CD8-positive, alpha-beta memory T cell (primary cell): ENCODE measurements at places on chromosomes 4 and X.

DNA sequence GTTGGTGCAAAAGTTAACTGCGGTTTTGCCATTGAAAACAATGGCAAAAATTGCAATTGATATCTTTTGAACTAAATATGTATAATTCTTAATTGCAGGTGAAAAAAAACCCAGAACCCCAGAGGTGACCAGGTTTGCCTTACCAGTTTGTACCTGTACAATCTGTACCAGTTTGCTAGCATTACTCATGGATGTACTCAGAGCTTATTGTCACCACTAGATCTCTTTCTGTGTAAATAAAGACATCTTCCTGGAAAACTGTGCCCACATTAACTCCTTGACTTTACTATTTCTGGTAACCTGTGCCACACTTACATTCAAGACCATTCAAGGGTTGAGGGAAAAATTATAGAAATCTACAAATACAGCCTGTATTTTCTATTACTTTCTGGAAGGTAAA is 139.7 kb downstream of the ELOVL6 start:
- DNase-seq: no peak

DNA sequence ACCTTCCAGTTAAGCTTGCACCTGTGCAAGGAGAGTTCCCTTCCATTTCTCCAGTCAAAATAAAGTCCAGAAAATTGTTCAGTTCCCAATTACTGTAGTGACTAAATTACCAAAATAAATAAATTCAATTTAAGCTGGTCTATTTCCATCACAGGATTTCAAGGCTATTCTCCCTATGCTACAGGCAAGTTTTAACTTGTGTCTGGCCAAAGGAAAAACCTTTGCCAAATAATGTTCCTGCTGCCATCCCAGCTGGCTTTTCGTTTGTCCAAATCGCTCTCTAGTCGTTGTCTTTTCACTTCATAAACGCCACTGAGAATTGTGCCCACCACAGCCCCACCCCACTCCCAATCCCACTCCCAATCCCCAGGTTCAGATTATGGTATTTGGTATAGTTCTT is 2.4 kb downstream of the KCTD8 start:
- DNase-seq: no peak

DNA sequence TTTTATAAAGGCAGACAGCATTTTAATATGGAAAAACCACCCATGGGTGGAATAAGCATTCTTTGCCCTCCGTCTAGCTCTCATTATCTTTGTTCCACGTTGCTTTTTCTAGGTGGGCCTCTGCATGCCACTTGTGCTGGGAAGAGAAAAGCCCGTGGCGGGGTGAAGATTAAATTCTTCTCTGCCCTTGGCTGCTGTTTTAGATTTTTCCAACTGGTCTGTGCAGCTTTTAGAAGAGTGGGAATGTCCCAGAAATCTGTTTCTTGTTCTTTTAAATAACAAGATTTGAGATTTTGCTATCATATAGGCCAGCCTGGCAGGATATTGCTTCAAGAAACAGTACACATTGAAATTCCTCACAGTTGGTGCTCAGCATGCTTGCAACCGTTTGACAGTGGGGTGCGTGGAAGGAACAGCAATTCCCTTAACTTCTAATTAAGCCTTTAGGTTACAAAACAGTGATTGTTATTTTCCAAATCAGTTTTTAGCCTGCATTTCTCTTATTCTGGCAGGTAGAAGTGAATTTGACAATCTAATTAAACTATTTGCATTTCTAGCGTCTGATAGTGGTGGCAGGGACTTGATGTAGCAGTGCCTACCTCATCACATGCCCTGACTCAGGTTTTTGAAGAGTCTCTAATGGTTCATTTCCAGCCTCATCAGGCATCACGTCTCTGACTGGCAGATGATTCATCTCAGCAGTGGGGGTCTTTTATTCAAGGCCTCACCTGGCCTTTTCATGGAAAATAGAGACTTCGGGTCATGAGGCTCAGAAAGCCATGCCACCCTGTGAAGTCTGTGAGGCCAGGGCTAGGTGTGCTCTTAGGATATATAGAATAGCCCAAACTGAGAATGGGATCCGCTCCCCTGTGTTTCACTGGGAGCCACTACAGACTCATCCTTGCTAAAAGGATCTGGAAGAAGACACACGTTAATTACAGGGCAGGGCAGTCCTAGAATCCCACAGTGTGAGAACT is 50.8 kb downstream of the PPEF1 start:
- no peak for DNase-seq

GRCh38 chr4:6281436-6282313 is 12.0 kb downstream of the WFS1 start:
- DNase-seq: no peak

- no peak for DNase-seq
These were observed 19.2 kb upstream of the GRPEL1 start for GRCh38 chr4:7087036-7087435.

DNA sequence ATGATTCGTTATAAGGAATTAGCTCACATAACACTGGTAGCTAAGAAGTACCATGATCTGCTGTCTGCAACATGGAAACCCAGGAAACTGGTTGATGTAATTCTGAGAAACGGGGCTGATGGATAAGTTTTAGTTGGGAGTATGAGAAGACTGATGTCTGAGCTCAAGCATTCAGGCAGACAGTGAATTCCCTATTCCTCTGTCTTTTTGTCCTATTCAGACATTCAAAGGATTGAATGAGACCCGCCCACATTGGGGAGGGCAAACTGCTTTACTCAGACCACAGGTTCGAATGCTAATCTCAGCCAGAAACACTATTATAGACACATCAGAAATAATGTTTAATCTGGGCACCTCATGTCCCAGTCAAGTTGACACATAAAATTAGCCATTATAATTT is 515.5 kb downstream of the STPG2 start:
- no peak for DNase-seq

GRCh38 chr4:42671431-42672194 is 14.7 kb upstream of the ATP8A1 start:
- DNase-seq: peak; percentile 33

DNA sequence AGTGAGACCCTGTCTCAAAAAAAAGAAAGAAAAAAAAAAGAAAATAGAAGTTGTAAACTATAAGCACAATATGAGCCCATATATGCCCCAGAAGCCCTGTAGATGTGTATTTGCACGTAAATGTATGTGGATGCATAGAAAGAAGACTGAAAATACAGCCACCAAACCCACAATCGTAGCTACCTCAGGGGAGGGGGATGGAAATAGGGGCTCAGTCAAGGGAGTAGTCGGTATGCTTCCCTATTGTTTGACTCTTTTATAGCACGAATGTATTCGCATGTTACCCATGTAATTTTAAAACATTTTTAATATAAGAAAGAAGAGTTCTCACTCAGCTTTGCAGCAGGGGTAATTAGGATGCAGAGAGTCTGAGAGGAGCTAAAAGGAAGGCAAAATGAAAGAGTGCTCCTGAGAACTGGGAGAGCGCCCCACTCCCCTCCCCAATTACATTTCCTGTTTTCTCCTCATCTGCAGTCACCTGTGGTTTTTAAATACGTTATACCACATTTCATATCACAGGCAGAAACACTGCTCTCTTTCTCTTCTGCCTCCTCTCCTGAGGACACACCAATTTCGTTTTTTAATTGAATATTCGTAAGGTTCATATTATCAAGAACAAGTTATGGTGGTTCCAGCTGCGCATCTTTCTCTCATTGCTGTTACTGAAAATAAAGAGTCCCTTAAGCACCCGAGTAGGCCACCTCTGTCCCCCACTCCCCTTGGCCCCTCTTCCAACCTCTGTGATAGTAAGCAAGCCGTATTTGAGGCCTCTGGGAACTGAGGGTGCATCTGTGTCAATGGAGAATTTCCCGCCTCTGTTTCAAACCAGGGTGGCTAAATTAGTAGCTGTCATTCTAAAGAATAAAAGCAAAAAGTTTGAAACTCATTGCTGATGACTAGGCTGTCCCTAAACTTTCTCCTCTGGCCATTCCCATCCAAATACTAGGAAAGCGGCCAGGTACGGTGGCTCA is 10.7 kb downstream of the SEPTIN6 start:
- DNase-seq: no peak

DNA sequence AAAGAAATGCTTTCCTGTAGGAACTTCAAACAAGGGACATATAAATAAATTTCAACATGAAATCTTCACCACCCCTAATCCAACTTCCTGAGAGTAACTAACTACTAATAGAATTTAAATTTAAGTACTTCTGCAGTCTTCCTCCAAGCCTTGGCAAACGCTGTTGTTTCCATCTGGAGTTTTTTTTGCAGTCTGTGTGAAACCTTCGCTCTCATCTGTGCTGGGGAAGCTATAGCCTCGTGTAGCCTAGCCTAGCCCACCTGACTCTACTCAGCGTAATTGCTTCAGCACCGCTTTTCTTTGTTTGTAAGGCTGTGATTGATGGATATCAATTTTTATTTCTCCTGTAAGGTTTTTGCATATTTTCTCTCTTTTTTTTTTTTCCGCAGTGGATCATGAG is 30.9 kb downstream of the STOX2 start:
- DNase-seq: no peak

GRCh38 chr4:152735396-152735859 is 44.1 kb downstream of the TIGD4 start:
- DNase-seq: no peak

- peak; percentile 75 for DNase-seq
These were observed 50.8 kb downstream of the PRPS1 start for GRCh38 chrX:107678957-107679740.

GRCh38 chr4:1533501-1534064 is 127.3 kb upstream of the NKX1-1 start:
- DNase-seq: no peak

DNA sequence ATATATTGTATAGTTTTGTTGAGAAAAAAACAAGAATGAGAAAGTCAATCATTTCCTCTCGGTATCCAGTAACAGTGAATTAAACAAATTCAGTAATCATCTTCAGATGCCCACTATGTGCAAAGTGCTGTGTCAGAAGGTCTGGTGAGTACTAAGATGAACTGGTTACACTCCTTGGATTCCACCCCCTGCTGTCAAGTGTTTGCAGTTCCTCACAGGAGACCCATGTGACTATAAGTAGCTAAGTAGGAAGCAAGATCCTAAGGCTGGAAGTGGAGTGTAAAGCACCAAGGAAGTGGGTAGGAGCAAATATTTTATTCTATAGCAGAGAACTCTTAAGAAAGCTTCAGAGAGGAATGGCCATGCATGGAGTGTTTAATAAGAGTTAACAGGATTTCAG is 73.6 kb downstream of the SNX25 start:
- DNase-seq: no peak

DNA sequence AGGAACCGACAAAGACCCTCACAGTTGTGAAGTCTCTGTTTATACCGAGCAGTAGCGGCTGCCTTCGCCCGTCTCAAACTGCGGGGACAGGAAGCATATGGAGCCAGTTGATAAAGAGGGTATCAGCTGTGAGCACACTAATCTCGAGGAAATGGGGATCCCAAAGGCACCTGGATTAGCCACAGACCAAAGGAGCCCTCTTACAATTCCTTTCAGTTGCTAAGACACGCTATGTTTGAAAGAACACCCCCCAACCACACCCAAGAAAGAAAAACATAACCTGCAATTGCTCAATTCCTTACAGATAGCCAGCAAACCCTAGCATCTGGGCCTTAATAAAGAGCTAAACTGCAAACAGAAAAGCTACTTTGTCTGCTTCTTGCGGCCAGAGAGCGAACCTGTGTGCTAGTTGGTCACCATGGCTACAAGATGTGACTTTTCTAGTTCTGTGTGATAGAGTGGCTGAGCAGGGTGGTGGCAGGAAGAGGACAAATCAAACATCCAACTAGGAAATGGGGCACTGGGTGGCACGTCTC is 23.3 kb upstream of the CHRNA9 start:
- no peak for DNase-seq

- DNase-seq: no peak
These were observed 48.2 kb downstream of the TMEM156 start for GRCh38 chr4:38983787-38984598.

DNA sequence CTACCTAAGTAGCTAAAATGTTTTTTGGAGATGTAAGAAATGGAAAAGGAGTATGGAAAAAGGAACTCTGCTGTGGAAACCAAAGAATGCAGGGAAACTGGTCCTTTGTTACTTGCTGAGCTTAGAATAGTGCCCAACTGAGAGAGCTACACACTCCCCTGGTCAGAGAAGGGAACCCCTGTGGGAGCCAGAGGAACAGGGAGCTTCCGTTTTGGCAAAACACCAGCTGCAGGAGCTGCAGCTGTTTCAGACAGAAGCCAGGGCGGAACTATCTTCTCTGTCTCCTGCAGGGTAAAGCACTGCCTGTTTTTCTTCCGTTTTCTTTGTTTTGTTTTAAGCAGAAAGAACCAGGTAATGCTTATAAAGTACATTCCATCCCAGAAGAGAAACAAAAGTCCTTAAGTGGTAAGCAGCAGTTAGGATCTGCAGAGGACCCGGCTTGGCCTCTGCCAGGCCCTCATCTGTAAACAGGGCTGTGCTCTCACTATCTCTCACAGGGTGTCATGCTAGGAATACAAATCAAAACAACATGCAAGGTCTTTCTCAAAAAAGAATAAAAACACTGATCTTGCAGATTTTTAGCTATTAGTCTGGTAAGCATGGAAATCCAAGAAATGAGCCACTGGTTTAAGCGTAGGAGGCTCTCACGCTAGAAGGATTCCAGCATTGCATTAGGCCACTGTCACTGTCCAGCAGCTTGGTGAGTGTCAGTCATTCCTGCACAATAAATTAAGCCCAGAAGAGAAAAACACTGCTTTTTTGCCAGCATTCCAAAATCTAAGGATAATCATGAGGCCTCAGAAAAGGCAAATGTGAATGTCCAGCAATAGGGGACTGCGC is 76.1 kb downstream of the CHST7 start:
- no peak for DNase-seq
